Stimulated activated CD4-positive, alpha-beta T cell treated with anti-CD3 and anti-CD28 coated beads, TNF-alpha, amount 100 ng/mL, for 24 hours (primary cell): ENCODE measurements at places on chromosomes 11 and 22.

- peak; percentile 18 for DNase-seq
Observed at GRCh38 chr11:77147668-77148321, 19.7 kb downstream of the MYO7A start.

DNA sequence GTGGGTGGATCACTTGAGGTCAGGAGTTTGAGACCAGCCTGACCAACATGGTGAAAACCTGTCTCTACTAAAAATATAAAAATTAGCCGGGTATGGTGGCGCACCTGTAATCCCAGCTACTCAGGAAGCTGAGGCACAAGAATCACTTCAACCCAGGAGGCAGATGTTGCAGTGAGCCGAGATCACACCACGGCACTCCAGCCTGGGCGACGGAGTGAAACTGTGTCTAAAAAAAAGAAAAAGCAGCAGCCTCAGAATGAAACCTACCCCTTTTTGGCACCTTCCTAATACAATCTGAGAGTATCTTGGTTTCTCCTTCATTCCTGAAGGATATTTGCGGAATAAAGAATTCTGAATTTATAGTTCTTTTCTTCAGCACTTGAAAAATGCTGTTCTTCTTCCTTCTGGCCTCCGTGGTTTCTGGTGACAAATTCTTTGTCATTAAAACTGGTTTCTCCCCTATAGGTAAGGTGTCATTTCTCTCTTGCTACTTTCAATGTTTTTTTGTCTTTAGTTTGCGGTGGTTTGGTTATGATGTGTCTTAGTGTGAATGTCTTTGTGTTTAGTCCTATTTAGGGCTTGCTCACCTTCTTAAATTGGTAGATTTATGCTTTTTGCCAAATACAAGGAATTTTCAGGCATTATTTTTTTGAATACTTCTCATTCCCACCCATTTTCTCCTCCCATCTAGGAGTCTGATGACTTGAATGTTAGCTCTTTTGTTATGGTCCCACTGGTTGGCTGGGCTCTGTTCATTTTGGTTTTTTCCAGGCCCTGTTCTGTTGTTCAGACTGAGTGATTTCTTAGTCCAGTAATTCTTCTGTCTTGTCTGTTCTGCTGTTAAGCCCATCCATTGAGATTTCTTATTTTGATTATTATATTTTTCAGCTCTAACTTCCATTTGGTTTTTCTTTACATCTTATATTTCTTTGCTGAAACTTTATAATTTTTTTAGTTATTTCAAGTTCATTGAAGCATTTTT is 15.4 kb downstream of the ASRGL1 start:
- no peak for DNase-seq

DNA sequence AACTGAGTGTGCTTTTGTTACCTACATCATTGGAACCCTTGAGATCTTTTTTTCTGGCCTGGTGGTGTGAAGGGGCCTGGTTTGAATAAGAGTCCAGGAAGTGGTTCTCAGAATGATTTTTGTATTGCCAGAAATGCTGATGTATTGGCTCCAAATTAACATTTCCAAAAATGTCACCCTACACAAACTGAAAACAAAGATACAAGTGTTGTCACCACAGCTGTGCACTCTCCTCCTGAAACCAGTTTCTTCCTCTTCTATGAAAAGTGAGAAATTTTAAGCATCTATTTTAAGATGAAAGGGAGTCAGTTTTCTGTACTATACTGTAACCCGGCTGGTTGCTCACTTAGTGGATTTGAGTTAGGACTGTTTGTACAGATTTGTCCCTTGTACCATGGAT is 218.8 kb downstream of the PGR start:
- no peak for DNase-seq

GRCh38 chr11:65952052-65952521 is 6.8 kb downstream of the TSGA10IP start:
- DNase-seq: no peak

DNA sequence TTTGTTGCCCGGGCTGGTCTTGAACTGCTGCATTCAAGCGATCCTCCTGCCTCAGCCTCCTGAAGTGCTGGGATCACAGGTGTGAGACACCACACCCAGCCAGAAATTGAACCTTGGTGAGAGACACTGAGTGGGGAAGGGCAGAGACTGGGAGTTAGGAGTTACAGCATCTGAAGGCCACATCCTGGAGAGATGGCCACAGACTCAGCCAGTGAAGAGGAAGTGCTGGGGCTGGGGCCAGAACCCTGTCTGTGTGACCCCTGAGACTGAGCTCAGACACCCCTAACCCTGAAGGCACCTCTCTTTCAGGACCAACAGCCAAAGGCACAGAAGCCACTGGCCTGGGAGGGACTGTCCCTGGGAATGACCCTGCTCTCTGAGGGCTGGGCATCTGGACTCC is 33.8 kb downstream of the TXN2 start:
- no peak for DNase-seq

GRCh38 chr11:59641156-59641555 is 25.6 kb upstream of the OSBP start:
- DNase-seq: no peak

GRCh38 chr11:36257351-36257750 is 31.9 kb downstream of the COMMD9 start:
- no peak for DNase-seq
